ENCODE measurements at places on chromosomes 7 and 10.

- DNase-seq = no peak
Measured at GRCh38 chr7:83306502-83306901, 143.8 kb upstream of the PCLO start.

GRCh38 chr10:15253951-15254807 lies 85.7 kb upstream of the NMT2 start:
- no peak for DNase-seq

DNA sequence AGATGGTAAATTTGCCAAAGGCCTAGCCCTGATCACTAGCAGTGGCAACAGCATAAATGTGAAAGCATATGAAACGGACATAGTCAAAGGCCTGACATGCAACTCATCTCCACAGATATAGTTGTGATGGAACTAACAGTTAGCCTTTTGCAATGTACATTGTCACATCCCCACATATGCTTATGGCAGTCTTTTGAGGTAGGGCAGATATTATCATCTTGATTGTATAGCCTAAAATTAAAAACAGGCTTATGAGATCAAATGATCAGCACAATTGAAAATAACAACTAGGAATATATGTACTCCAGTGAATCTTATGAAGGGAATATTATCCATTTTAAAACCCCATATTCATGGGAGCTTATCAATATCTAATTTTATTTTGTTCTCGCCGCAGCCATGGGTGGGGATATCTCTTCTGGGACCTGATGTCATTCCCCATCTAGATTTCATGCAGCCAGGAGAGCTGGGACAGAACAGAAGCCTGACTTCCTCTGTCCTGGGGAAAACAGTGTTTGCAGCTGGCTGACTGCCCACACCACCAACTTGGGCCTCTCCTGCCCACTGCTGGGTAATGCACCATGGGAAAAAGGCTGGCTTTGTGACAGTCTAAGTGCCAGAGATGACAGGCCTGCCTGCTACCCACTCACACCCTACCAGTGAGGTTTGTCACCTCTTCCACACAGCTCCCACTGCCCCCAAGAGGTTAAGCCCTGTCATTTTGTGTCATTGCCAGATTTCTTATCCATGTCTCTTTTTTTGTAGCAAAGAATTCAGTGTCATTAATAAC lies 180.2 kb upstream of the FZD1 start:
- no peak for DNase-seq

DNA sequence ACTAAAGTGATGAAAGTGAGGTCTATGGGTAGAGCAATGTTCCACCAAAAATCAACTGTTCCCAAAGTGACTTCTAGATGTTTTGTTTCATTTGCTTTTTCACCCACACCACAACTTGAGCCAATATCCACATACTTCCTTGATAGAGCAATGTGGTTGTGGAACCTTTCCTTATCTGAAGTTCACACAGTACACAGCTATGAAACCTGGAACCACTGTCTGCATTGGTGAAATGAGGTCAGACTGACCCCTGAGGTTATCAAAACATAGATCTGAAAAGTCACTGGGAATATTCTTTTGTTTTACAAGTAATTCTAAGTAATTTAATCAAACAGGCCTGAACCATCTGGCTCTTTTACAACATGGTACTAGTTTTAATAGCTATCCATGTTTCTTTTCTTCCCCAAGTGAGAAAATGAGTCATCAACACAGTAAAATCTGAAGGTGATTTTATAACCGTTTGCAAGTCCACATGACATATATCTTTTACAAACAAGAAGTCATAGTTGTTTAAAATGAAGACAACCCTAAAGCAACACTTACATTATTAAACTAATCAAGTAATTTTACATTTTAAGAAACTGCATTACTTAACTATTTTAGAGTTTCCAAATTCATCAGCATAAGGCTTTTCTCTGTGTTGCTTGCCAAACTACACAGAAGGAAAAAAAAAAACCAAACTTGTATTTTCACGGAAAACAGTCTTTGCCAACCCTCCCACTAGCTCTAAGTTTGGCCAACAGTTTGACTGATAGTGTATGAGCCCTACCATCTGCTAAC lies 80.3 kb downstream of the LRRC17 start:
- no peak for DNase-seq
